ENCODE measurements at places on chromosomes 4 and X.

- no peak for DNase-seq
These were observed 118.4 kb downstream of the CPZ start for GRCh38 chr4:8710946-8711345.

- no peak for DNase-seq
These were observed 58.0 kb upstream of the SCML1 start for GRCh38 chrX:17679261-17679660.

DNA sequence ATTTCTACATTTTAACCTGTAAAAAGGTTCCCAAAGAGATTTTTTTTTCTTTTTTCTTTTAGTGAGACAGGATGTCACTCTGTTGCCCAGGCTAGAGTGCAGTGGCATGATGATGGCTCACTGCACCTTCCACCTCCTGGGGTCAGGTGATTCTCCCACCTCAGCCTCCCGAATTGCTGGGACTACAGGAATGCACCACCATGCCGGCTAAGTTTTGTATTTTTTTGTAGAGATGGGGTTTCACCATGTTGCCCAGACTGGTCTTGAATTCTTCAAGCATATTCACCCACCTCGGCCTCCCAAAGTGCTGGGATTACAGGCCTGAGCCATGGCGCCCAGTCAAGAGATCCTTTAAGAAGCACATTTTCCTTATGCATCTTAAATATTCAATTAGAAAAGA lies 12.6 kb downstream of the RHOH start:
- DNase-seq, result no peak

DNA sequence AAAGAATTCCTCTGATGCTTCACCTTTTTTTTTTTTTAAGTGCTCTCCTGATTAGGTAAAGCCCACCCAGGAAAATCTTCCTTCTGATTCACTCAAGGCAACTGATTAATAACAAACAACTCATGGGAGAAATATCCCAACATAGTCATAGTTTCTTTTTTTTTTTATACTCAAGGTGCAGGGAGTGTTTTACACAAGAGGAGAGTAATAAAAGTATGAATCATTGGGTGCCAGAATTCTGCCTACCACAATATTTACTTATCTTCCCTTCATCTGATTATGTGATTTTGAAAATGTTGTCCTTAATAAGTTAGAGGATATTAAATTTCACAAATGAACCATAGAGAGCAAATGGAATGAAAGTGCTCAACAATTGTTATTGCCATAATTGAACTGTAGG lies 329.9 kb downstream of the TECRL start:
- DNase-seq, result no peak

- no peak for DNase-seq
These were observed 93.5 kb downstream of the GRXCR1 start for GRCh38 chr4:42985976-42986375.

Measured in activated CD4-positive, alpha-beta T cell treated with anti-CD3 and anti-CD28 coated beads for 1 hour (primary cell).